ENCODE measurements at places on chromosomes 4 and X. TPM values are rescaled to one million over a fixed set of nuclear protein-coding genes. Genes with fewer than 3 reads are reported as not detected.

GRCh38 chrX:47186096-47186740 lies 7.4 kb upstream of the UBA1 start:
- DNase-seq = no peak

The ADGRG4 gene
- not detected for total RNA-seq

- no peak for DNase-seq
These were observed 14.1 kb downstream of the MAGEC1 start for GRCh38 chrX:141917801-141918200.

- peak; percentile 38 for DNase-seq
These were observed 5.8 kb downstream of the NKX6-1 start for GRCh38 chr4:84493092-84493850.

GRCh38 chrX:94492541-94492940 lies 818.5 kb downstream of the FAM133A start:
- DNase-seq = no peak

The GAGE12J gene
- not detected for total RNA-seq

The SLIT2 gene
- total RNA-seq = 0.34 TPM

The PLS3 gene
- total RNA-seq = 538 TPM

The POU4F2 gene
- not detected for total RNA-seq

The CYSLTR1 gene
- not detected for total RNA-seq

The DUX4 gene
- total RNA-seq = not detected

GRCh38 chrX:87338510-87338909 lies 179.1 kb upstream of the KLHL4 start:
- peak; percentile 54 for DNase-seq

- no peak for DNase-seq
These were observed 104.2 kb upstream of the TLR2 start for GRCh38 chr4:153579872-153580271.
